Activated T-cell treated with anti-CD3 and anti-CD28 coated beads, Interleukin-2, amount 50 U/mL, for 72 hours (primary cell): ENCODE measurements at places on chromosomes 3 and 15. TPM values are rescaled to one million over a fixed set of nuclear protein-coding genes. Genes with fewer than 3 reads are reported as not detected.

GRCh38 chr15:25725758-25726157, 137.4 kb downstream of the ATP10A start:
- no peaks in the 10 kb centered on the region for H3K36me3 ChIP-seq
- H3K27ac ChIP-seq = no peak overlapping the region
- no peak overlapping the region for H3K4me3 ChIP-seq
- no peaks in the 10 kb centered on the region for H3K27me3 ChIP-seq

- no peaks in the 10 kb centered on the region for H3K4me1 ChIP-seq
- no peak overlapping the region for H3K4me3 ChIP-seq
- no peak for DNase-seq
- H3K36me3 ChIP-seq = no peaks in the 10 kb centered on the region
- H3K27ac ChIP-seq = no peak overlapping the region
Observed at GRCh38 chr15:81880833-81881232, 165.0 kb downstream of the MEX3B start.

DNA sequence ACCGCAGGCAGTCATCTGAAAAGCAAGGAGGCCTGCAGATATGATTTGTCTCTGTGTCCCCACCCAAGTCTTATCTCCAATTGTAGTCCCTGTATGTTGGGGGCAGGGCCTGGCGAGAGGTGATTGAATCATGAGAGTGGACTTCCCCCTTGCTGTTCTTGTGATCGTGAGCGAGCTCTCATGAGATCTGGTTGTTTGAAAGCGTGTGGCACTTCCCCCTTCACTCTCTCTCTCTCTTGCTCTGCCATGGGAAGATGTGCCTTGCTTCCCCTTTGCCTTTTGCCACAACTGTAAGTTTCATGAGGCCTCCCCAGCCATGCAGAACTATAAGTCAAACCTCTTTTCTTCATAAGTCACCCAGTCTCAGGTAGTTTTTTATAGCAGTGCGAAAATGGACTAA, 83.3 kb downstream of the TMCO5A start:
- H3K36me3 ChIP-seq = no peaks in the 10 kb centered on the region
- no peak for DNase-seq
- H3K27me3 ChIP-seq = peaks cover 5% of the 10 kb centered on the region
- no peaks in the 10 kb centered on the region for H3K4me1 ChIP-seq
- H3K27ac ChIP-seq = no peak overlapping the region
- no peak overlapping the region for H3K4me3 ChIP-seq

DNA sequence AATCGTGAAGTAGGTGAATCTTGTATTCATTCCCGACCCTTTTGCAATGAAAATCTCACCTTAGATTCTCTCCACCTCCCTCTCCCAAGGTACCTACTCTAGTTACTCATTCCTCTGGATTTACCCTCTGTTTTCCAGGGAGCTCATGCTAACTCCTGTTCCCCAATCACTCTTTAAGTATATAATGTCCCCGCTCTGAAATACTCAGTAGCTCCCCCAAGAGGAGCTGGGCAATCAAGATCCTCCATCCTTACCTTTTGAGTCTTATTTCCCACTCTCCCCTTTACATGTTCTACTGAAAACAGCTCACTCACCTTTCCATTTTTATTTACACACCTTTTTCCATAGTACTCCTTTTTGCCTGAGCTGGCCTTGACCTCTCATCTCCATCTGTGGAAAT, 599.9 kb downstream of the RBMS3 start:
- H3K4me1 ChIP-seq = no peaks in the 10 kb centered on the region
- H3K36me3 ChIP-seq = no peaks in the 10 kb centered on the region
- DNase-seq = no peak

RAD18 gene
- 51.7 TPM for total RNA-seq

- H3K4me1 ChIP-seq = peaks cover 14% of the 10 kb centered on the region
- H3K27me3 ChIP-seq = peaks cover 17% of the 10 kb centered on the region
- no peak for DNase-seq
- H3K27ac ChIP-seq = no peak overlapping the region
Observed at GRCh38 chr3:44516230-44516629, 38.8 kb upstream of the ZNF445 start.

GRCh38 chr15:96343113-96344059, 12.9 kb downstream of the NR2F2 start:
- H3K4me3 ChIP-seq = no peak overlapping the region
- peaks cover 20% of the 10 kb centered on the region for H3K4me1 ChIP-seq
- peaks cover 3% of the 10 kb centered on the region for H3K36me3 ChIP-seq
- peaks cover 94% of the 10 kb centered on the region for H3K27me3 ChIP-seq

- DNase-seq = no peak
- H3K4me3 ChIP-seq = no peak overlapping the region
- H3K27me3 ChIP-seq = peaks cover 11% of the 10 kb centered on the region
- H3K4me1 ChIP-seq = peaks cover 5% of the 10 kb centered on the region
Observed at GRCh38 chr3:135989242-135989641, 23.7 kb downstream of the PPP2R3A start.

DNA sequence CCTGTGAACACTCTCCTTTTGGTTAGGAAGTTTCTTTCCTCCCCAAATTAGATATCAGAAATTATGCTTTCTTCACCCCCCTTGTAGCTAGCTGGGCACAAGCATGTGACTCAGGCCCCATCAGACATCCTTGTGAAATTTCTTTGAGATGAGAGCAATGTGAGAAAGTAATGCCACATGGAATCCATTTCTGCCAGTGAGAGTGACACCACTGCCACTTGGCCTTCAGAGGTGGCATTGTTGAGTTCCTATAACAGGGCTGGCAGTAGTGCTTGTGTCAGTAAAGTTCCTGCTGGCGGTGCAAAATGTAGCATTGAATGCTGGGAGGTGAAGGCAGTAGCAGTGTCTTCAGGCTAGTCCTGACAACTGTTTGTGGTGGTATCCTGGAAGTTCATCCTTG, 80.7 kb upstream of the ZNF280D start:
- no peak overlapping the region for H3K4me3 ChIP-seq
- no peaks in the 10 kb centered on the region for H3K27me3 ChIP-seq
- H3K36me3 ChIP-seq = peaks cover 12% of the 10 kb centered on the region
- H3K27ac ChIP-seq = no peak overlapping the region
- no peaks in the 10 kb centered on the region for H3K4me1 ChIP-seq

DNA sequence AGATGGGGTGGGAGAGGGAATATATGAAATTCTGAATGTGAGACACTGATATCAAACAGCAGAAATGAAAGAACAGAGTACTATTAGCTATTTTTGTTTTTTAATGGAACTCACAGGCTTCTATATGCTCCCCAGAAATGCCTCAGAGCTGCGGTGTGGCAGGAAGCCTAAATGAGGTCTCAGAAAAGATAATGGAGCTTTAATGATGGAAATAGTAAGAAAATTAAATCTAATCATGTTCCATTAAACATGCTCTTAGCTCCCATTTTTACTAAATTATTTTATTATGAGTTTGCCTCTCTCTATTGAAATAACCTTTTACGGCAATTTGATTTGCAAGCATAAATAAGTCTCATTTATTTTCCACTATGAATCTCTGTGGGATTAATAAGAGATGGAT, 378.9 kb downstream of the ULK4 start:
- H3K4me3 ChIP-seq = no peak overlapping the region
- no peaks in the 10 kb centered on the region for H3K4me1 ChIP-seq
- DNase-seq = no peak
- H3K36me3 ChIP-seq = no peaks in the 10 kb centered on the region
- H3K27me3 ChIP-seq = no peaks in the 10 kb centered on the region

DNA sequence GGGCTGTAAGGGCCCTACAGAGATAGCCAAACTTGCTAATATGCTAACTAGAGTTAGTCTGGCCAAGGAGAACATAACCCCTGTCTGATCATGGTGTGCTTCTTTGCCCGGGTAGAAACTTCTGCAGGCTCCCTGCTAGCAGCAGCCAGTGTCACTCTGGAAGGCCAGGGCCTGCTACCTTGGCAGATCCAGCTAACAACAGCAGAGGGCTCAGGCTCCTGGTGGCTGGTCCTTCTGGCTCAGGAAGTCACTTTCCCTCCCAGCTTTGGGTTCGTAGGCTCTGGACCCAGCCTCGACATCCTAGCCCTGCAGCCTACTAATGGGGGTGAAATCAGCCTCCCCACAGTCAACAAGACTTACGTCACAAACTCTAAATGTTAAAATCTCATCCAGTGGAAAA, 373.7 kb upstream of the RGMA start:
- H3K27ac ChIP-seq = no peak overlapping the region
- no peak overlapping the region for H3K4me3 ChIP-seq
- no peak for DNase-seq
- no peaks in the 10 kb centered on the region for H3K27me3 ChIP-seq
- H3K36me3 ChIP-seq = no peaks in the 10 kb centered on the region

C2CD4A gene
- 1.8 TPM for total RNA-seq

ARGFX gene
- total RNA-seq = not detected
